ENCODE measurements at places on chromosomes 7 and 10.

- DNase-seq: peak; percentile 100
Measured at GRCh38 chr10:99619851-99620710, at the start of gene SLC25A28. Gene SLC25A28, minus strand, starts transcription at chr10:99620439. Its CDS starts 104 bp downstream, at chr10:99620335.

- DNase-seq: no peak
Measured at GRCh38 chr10:93342366-93342765, 139.8 kb downstream of the MYOF start.

DNA sequence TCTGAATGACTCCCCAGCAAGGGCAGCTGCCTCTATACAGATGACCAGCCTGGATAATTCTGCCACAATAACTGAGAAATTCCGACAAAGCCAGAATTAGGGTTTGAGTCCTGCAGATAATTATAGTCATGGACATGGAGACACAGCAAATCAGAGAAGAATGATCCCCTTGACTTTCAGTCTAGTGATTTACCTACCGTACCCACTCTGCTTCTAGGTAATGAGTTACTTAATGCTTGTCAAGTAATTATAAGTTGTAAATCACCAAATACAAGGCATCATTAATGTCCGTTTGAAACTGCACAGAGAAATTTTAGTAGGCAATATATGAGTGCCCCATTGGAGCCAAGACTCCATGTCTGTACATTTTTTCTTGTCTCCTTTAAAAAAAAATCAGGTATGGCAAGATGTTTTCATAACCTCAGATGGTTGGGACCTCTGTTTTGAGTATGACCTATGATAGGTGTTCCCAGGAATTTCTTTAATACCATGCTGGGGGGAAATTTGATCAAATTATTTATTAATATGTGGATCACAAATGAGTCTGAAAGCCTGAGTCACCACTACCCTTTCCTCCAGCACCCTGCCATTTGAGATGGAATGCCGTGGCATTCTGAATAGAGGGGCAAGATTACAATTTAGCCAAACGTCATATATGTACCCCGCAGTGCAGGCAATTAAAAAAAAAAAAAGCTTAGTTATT, 5.5 kb upstream of the ARID5B start:
- no peak for DNase-seq

DNA sequence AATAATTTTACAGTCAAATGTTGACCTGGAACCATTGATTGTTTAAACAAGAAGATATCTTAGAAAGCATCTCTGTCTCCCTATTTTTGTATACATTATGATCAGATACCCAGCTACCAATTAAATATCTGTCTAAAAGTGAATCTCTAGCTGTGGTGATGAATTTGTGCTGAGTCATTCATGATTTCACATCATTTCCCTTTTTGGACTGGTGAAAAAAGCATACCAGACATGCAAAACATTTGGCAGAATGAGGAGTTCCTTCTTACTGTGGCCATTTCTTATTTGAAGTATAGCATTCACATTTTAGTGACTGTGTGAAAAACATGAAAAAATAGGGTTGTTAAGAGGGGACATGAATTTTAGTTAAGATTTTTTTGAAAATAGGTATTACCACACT, 98.0 kb upstream of the GATA3 start:
- DNase-seq: peak; percentile 83

DNA sequence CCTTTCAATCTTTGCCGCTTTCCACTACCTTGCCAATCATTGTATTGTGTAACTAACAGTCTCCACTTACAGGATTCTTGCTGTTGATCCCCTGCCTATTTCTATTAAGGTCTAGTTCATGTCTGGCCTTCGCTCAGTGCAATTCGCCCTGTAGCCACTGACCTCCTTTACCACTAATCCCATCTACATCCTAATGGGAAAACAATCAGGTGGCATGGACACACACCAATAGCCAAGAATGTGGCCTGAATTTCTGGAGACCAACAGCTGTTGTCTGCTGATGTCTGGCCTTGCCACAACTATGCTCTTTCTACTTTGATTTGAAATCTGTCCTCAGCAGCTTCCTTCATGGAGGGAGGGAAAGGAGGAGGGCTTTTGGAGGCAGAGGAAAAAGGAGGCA, 546.2 kb downstream of the SORCS3 start:
- peak; percentile 30 for DNase-seq

- no peak for DNase-seq
Measured at GRCh38 chr7:148661471-148661870, 37.2 kb upstream of the CUL1 start.

DNA sequence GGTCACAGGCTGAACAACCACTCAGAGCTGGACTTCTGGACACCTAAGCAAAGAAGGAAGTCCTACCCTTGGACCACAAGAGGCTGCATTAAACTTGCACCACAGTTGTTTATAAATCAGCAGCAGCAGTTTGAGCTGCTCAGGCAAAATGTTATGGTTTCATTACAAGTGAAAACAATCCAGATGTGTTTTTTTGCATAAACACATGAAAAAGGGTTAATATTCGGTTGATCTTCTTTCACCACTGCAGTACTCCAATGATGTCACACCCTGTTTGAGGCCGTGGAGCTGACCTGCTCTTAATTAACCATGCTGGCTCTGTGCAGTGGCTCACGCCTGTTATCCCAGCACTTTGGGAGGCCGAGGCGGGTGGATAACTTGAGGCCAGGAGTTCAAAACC, 490.8 kb upstream of the CELF2 start:
- peak; percentile 26 for DNase-seq

DNA sequence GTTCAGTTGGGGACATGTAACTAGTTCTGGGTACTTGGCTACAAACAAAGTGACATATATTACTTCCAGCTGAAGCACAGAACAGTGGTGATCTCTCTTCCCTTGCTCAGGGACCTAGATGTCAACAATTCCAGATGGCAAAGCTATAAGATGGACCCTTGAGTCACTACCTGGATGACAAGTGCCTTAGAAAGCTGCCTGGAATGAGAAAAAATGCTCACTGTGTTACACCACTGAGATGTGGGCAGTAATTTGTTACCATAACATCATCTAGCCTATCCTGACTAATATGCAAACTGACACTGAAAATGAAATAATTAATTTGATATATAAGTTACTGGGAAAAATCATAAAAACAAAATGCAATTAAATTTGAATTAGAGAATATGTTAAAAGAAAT, 16.4 kb upstream of the CTTNBP2 start:
- no peak for DNase-seq

DNA sequence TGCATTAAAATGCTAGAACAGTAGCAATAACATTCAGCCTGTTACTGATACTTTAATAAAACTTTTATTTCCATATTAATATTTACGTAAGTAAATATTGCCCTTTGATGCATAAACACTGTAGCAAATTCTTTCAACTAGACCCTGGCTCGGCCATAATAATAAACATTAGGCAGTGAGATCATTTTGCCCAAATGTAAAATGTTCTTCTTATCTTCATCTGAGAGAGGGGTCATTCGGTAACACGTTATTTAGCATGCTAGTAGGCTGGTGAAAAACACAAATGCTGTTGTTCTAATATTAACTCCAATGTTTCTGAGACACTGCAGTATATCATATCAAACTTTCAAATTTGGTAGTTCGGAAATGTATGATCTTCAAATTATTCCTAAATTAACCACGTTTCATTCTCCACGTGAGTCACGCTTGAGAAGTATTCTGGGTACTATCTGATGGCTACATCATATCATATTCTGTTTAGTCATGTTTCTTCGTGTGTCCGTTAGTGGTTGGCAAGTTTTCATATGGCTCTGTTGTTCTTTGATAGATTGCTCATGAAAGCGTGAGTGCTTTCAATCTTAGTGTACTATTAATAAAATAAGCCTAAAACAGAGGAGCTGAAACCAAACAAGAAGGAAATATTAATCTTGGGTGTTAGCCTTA, 145.8 kb downstream of the NSUN6 start:
- no peak for DNase-seq

DNA sequence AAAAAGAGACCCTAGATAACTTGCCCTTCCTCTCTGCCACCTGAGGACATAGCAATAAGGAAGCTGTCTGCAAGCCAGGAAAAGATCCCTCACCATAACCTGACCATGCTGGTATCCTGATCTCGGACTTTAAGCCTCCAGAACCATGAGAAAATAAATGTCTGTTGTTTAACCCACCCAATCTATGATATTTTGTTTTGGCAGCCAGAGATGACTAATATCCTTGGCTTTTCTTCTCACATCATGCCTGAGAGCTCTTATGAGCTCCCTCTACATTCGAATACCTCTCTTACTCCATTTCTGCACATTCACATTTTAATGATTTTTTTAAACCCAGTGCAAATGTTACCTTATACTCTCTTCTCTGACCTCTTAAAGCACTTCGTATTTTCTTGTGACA, 214.0 kb upstream of the CHRM2 start:
- DNase-seq: no peak

DNA sequence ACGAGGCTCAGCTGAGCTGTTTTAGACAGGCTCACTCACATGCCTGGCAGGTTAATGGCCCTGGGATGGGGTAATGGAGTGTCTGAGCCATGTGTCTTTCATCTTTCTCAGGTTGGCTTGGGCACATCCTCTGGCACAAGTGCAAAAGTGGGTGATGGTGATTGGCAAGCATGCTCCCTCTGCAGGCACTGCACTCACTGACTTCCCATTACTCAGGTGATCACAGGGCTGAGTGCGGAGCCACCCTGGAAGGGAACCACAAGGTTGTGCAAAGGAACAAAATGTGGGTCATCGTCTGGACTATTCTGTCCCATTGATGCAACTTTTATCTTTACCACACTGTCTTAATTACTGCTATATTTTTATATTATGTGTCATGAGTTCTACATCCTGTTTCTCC, 244.1 kb upstream of the AKR1E2 start:
- DNase-seq: no peak

DNA sequence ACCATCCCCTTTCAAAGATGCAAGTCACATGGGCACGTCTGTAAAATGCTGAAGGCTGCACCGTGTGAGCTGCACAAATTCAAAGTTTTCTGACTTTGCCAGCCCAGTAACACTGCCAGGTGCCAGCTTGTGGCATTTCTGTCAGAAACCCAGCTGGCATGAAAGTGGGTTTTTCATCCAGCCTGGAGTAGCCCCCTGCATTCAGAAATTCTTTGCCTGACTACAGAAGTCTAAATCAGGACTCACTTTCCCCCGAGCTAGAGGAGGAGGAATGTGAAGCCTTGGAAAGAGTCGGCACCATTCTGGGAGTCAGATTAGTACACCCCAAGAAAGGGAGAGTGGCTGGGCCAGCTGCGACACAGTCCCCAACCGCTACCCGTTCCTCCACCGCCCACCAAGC, 56.7 kb upstream of the EN2 start:
- DNase-seq: no peak

- no peak for DNase-seq
Measured at GRCh38 chr10:131819241-131820072, 81.4 kb upstream of the PPP2R2D start.

- DNase-seq: no peak
Measured at GRCh38 chr7:12737836-12738235, 50.4 kb downstream of the ARL4A start.

DNA sequence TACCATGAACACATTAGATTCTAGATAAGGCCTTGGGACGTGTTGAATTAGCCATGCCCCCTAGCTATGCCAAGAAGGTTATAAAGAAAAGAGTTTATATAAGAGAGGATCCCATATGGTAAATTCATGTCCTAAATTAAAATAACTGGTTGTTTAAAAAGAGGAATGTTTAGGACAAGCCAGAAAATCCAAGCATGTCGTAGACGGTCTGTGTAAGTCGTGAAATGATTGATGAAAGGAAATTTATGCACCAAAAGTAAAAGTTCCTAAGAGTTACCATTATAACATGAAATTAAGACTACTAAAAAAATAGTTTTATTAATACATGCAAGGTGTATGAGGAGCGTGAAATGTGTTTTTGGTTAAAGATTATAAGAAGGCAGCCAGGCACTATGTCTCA, 624.9 kb downstream of the ARL4A start:
- no peak for DNase-seq

DNA sequence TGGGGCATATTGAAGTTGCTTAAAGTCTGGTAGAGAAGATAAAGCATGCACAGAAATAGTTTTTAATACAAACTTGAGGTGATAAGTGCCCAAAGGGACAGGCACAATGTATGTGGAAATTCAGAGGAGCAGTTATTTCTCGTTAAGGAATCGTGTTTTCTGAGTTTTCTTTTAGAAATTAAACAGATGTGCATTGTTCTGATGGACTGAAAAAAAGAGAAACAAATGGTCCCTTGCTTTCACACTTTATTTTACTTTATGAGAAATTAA, 45.6 kb downstream of the CNNM2 start:
- DNase-seq: no peak

- DNase-seq: no peak
Measured at GRCh38 chr10:91957091-91957490, 33.5 kb downstream of the BTAF1 start.

DNA sequence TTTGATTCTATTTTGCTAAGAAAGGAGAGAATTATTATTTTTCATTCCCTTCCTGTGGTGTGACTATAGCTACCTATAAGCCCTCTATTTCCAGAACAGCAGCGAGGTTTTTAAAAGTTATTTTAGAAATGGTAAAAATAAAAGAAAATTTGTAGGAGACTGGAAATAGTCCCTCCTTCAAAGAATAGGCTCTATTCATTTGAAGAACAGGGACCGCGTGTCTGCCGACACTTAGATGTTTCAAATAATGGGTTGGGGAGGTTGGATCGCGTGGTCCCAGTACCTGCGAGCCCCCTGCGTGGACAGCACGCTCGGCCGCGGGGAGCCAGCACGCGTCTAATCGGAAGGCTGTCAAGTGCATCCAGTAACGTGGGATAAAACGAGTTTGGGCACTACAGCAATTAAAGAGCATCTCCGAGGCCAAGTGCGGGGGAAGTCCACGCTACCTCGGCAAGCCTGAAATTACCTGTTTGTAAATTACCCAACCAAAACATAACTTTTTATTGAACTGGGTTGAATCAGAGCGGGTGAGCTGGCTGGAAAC, 1.0 kb downstream of the CACNA2D1 start:
- DNase-seq: no peak

- DNase-seq: peak; percentile 88
Measured at GRCh38 chr10:75208181-75208580, 2.4 kb upstream of the VDAC2 start.

- DNase-seq: no peak
Measured at GRCh38 chr10:123117644-123118417, 17.9 kb upstream of the HMX3 start.

DNA sequence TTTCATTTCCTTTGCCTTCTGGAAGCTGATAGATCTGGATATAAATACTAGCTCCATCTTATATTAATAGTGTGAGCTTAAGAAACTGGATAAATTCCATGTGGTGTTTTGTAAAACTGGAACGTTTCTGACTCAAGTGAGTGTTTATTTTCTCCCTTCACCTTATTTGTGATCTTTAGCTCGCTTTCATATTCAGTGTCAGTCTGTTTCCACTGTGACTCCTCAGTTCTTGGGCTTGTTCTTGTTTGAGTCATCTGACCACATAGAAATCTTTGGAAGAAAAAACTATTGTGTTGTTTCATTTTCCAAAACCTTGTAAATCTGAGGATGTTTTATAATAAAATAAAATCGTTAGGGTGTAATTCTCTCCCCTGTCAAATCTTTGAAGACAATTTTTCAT, 186.4 kb downstream of the POLR1F start:
- peak; percentile 56 for DNase-seq

- peak; percentile 7 for DNase-seq
Measured at GRCh38 chr7:97116308-97116707, 1.2 kb upstream of the SDHAF3 start.
